Kidney tubule cell (primary cell): ENCODE measurements at places on chromosomes 3 and 15.
A peak's percentile ranks its signal among the peaks of the same experiment; 100 is the strongest.

GRCh38 chr15:59399465-59400102, 26.9 kb upstream of the MYO1E start:
- no peak for DNase-seq

- DNase-seq: no peak
Observed at GRCh38 chr15:91061230-91061629, 38.8 kb upstream of the SV2B start.

- DNase-seq: peak; percentile 48
Observed at GRCh38 chr3:99505646-99506269, 132.6 kb upstream of the COL8A1 start.

- DNase-seq: peak; percentile 85
Observed at GRCh38 chr15:62469874-62470688, 305.0 kb upstream of the C2CD4B start.

DNA sequence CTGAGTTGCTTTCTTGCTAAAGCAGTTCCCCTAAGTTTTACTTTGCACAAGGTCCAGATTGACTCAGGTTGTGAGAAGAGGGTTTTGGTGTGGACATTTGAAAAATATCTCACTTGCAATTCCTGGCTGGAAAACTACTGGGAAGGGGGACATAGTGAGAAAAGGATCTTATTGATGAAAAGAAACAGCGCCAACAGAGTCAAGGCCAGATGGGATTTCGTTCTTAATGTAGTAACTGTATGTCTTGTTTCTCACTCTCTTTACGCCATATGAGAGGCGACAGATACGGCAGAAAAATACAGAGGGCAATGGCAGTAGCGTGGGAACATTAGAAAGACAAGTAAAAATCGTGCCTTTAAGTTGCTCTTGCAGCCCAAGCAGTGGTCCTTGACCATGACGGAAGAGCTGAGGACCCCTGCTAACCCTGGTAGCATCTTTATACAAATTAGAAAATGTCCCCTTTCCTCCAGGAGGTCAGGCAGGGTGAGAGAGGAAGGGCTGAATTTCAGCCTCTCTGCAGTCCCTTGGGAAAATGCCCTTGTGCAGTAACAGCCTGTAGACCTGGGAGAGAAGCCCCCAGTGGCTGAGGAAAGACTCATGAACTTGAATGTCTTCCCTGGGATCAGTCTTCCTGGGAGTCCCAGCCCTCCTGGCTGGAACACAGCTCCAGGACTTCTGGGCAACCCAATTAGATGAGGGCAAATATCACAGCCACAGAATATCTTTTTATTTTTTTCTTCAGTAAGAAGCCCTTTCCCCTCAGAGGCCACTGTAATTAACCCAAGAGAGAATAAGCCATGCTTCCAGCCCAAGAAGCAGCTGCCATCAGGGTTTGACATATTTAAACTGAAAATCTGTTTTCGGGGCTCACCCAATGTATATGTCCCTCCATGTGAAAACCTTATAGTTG, 113.4 kb downstream of the CD47 start:
- DNase-seq: no peak

- DNase-seq: no peak
Observed at GRCh38 chr3:72086042-72086742, 301.2 kb upstream of the PROK2 start.

DNA sequence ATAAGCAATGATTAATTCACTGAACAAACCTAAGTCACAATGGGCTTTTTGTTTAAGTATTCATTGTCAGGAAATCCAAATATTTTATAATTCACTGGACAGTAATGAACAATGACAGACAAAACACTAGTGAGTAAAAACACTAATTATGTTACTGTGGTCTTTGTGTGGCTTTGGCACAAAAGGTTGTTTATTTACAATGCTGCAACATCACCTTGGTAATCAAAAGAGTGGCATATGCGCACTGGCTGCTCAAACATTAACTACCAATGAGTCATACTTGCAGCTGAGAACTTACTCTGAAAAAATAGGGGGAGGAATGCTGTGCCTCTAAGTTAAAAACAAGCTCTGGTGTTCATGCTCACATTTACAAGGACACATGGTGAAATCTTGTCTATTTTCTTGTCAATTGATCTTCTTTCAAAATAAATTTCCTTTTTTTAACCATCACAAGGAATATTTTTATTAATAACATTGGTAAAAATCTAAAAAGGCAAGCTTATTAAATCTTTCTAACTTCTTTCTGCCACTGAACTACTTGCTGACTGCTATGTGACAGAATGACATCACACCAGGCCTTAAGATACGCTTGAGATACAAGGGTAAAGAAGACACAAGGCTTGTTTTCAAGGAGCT, 85.2 kb upstream of the PPIB start:
- peak; percentile 96 for DNase-seq

DNA sequence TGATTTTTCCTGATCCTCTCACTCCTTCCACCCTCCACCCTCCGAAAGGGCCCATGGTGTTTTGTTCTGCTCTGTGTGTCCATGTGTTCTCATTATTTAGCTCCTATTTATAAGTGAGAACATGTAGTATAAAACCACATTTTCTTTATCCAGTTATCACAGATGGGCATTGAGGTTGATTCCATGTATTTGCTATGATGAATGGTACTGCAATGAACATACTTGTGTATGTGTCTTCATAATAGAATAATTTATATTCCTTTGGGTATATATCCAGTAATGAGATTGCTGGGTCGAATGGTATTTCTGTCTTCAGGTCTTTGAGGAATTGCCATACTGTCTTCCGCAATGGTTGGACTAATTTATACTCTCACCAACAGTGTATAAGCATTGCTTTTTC, 126.0 kb downstream of the IMPG2 start:
- DNase-seq: no peak

GRCh38 chr15:78841376-78841706, 30.1 kb upstream of the ADAMTS7 start:
- no peak for DNase-seq

DNA sequence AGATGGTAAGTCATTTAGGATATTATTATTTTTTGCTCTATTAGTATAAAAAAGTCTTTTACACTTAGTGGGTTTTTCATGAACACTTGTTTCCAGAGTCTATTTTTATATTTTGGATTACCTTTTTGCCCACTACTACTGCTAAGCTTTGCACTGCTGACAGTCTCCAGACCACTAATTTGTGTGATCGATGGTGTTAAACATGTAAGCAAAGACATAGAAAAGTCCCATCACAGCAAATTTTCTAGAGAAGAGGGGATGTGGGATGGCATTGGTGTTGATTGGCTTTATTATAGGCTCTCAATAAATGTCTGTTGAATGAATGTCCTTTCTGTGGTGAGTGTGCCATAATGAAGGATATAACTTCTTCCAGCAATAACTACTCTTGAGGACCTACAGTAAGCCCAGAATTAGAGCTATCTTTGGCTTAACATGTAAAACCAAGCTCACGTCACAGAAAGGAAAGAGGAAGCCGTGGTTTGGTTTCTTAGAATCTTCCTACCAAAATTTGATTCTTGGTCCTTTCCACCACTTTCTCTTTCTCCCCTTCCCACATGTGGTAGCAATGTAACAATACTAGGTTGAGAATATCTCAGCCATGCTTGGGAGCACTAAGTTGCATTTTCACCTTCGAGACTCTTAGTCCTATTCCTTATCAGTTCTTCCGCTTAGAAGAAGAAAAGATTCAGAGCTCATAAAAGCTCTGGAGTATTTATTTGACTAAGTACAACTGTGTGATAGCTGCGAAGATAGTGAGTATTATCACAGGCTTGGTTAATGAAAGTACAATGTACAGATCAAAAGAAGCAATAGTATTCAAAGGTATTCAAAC, 90.6 kb upstream of the UMPS start:
- no peak for DNase-seq

- DNase-seq: no peak
Observed at GRCh38 chr15:79192462-79193036, 90.0 kb upstream of the ANKRD34C start.

- peak; percentile 85 for DNase-seq
Observed at GRCh38 chr3:5194801-5195509, 7.4 kb downstream of the EDEM1 start.

DNA sequence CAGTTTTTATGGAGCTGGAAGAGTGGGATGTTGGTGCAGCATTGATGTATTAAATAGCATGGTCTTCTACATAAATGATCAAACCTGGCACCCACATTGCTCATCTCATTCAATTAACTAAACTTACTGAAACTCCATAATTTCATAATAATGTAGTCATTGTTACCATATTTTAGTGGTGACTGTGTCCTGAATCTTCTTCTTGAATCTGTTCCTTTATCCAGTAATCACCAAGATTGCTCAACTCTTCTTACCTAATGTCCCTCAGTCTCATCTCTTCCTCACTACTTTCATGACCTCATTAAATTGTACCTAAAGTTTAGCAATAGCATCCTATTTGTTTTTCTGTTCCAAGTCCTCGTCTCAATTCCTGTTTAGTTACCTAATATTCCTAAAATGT, 69.8 kb downstream of the FGF7 start:
- peak; percentile 33 for DNase-seq

- DNase-seq: no peak
Observed at GRCh38 chr3:64647825-64648224, 40.0 kb downstream of the ADAMTS9 start.

- no peak for DNase-seq
Observed at GRCh38 chr15:66753687-66754377, 51.8 kb downstream of the SMAD6 start.

GRCh38 chr3:119579366-119580066, at the start of gene ADPRH:
Gene ADPRH, plus strand, starts transcription at chr3:119579492. Its CDS starts 2,678 bp downstream, at chr3:119582170.
- peak; percentile 89 for DNase-seq

DNA sequence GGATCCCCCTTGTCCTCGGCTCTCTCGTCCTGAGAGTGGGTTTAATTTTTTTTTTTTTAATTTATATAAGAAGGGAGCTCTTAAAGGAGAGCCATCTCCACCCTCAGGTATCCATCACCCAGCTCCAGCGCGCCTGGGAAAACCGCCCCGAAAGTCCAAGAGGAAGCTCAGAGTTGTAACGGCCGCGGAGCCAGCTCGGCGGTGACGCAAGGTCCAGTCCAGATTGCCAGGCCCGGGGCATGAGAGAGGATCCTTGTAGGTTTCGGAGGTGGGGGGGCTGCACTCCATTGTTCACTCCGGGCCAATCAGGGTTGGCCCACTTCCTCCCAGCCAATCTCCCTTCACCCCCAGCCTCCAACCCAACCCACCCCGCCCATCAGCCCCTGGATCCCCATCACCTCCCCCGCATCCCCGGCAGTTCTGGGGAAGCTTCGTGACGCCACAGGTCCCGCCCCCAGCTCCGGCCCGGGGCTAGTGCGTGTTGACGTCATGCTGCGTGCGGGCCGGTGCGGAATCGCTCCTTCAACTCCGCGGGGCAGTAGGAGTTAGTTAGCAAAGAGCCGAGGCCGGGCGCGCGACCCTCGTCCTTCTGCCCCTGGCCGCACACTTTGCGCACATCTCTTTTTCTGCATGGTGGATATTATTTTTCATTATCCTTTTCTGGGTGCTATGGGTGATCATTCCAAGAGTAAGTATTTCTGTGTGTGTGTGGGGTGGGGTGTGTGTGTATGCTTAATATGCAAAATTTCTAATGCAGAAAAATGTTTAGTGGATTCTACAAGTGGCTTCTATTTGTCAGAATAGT, at the start of gene ISL2:
Gene ISL2 (plus strand): TSS at position 520 of the 805 bp plus-strand sequence. CDS start 111 bp downstream, at position 631.
- DNase-seq: peak; percentile 65

DNA sequence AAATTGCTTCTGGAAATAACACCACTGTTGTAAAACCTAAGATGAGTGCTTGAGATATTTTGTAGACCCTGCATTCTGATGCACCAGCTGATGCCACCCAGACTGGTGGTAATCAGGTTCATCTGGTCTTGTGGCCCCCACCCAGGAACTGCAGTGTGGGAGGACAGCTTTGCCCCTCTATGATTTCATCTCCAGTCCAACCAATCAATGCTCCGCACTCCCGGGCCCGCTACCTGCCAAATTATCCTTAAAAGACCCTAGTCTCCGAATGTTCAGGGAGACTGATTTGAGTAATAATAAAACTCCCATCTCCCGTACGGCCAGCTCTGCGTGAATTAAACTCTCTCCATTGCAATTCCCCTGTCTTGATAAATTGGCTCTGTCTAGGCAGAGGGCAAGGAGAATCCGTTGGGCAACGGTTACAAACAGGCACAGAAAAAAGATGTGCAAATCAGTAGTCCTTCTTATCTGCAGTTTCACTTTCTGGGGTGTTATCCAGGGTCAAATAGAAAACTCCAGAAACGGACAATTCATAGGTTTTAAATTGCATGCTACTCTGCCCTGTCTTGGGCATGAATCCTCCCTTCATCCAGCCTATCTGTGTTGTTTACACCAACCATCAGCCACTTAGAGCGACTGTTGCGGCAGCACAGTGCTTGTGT, 29.2 kb upstream of the TRPM1 start:
- DNase-seq: no peak

- DNase-seq: peak; percentile 38
Observed at GRCh38 chr3:29255854-29256696, 24.8 kb upstream of the RBMS3 start.

DNA sequence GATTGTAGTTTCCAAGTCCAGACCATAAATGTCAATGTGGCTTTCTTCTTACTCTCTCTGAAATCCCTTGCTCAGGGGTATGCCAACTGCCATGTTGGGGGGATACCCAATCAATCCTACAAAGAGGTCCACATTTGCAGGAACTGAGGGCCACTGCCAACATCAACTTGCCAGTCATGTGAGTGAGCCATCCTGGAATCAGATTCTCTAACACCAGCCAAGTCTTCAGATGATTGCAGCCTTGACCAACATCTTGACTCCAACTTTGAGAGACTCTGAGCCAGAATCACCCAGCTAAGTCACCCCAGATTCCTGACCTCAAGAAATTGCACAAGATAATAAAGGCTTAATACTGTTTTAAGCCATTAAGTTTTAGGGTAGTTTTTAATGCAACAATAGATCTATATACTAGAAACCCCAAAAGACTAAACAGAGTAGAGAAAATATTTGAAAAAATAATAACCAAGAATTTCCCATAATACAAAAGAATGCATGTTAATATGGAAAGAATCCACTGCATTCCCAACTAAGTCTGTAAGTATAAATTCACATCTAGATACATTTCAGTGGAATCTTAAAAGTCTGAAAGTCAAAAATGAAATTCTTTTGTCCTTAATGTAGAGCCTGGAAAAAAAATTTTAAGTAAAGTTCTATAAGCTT, 22.4 kb downstream of the ISG20 start:
- no peak for DNase-seq

DNA sequence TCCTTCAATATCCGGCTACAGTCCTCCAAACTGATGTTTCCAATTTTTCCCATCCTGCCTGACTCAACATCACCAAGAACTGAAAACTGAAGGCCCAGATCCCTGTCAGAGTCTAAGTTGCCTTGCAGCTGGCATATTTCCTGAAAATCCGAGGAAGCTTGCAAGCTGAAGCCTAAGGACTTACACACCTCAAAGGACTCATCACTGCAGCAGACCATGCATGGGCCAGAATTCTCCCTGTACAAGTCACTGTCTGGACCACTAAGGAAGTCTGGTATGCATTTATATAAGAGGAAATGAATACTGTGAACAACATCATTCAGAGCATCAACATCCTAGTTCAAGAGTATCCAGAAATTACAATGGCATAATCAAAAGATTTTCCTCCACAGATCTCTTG, 548.8 kb upstream of the MDFIC2 start:
- DNase-seq: peak; percentile 83

- DNase-seq: no peak
Observed at GRCh38 chr3:10729439-10729838, 86.6 kb upstream of the SLC6A11 start.
